ENCODE measurements at places on chromosomes 2 and 18. TPM values are rescaled to one million over a fixed set of nuclear protein-coding genes. Genes with fewer than 3 reads are reported as not detected.

Gene MBD2
- total RNA-seq = 27.7 TPM

DNA sequence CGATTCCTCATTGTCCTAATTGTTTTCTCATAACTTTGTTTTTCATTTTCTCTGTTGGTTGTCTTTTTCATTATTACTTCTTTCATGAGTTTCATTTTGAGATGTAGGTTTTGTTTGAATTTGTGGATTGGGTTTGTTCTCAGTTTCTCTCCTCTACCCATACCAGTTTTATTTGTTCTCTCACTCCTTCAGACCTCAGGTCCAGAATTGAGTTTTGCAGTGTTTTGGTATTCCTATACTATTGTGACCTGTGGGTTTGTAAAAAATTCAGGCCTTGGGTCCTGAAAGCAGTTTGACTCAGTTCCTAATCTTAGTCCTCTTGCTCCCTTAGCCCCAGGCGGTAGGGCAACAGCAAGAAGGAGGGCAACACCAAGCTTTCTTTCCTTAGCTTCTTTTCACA is 28.3 kb upstream of the UBE2E3 start:
- DNase-seq = no peak

Gene VIL1
- total RNA-seq = 0.44 TPM

DNA sequence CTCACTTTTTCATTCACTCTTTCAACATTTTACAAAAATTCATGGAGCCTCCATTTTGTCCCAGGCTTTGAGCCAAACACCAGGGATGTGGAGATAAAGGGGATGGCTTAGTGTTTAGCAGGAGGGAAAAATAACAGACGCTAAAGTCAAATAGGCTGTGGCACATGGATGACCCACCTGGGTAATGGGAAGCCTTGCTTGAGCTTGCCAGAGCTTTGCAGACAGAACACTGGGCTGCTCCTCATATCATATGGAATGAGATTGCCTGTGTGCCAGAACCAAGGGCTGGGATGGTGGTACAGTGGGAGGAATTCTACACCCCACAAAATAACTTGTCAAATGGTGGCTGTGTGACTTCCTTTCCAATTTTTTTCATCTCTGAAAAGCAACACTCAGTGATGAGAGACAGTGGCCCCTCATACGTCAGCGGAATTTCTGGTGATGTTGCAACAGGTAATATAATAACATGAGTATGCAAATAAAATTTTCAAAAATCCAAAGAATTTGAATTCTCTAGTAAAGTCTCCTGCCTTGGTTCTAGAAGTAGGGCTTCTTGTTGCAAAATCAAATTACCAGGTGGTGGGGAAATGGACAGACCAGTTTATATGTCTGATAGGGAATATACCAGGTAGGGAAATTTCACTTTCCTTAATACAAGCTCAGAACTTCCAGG is 252.9 kb downstream of the CLIP4 start:
- DNase-seq = no peak

Gene DSG1
- total RNA-seq = not detected

Gene TMEFF2
- total RNA-seq = 0.10 TPM

Gene CCDC141
- total RNA-seq = 0.67 TPM

DNA sequence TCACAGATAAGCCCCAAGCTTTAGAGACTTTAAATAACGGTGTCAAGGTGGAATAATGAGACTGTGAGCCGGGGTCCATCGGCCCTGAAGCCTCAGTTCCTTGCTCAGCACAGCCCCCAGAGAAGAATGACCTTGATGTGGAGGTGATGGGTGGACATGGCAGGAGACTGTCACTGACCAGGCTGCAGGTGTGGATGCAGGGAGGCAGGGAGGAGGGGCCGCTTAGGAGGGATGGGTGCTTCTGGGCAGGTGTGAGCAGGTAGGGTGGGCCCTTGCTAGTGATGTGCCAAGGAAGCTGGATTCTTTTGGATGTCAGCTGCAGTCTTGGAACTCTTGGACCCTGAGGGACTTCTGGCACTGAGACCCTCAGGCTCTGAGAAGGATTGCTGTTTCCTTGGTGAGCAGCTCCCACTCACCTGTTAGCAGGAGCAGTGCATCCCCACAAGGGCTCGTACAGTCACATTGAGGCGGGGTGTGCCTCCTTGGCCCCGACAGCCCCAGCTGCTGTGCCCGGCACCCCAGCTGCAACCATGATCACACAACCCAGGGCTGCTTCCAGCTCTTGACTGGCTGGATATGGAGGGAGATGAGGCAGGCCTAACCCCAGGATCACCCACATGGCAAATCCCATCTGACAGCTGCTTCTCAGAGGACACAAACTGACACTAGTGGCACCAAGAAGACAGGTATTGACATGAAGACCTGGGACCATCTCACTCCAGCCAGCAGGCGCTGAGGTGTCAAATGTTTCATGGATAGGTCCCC is 209.8 kb upstream of the HDAC4 start:
- no peak for DNase-seq

GRCh38 chr2:23622466-23622865 is 237.5 kb downstream of the KLHL29 start:
- DNase-seq = no peak

- no peak for DNase-seq
Observed at GRCh38 chr2:221347471-221347870, 224.6 kb downstream of the EPHA4 start.

Gene CBLN2
- total RNA-seq = not detected

Gene ZDBF2
- 38.1 TPM for total RNA-seq

DNA sequence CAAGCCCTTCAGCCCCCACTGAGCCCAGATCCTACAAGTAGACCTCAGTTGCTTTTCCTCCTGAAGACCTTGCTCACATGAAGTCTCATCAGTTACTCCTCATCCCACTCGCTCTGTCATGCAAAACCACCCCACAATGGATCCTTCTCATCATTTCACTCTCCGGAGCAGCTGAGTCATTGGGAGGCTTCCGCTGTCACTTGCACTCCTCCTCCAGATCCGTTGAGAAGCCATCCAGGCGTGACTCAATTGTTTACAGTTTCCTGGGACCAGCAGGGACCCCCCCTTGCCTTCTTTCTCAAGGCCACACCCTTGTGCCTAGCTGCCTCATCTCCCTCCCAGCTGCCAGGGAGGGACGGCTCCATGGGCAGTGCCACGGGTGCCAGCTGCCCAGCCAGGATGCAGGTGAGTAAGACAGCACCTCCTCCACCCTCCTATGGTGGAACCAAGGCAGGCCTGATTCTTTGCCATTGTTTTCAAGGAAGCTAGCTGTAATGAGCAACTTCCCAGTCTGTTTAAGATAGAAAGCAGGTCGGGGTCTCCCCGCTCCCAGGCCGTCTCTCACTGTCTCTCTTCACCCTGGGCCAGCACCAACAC is 16.3 kb downstream of the GPR55 start:
- no peak for DNase-seq

GRCh38 chr18:49857708-49858107 is 44.4 kb upstream of the ACAA2 start:
- no peak for DNase-seq

DNA sequence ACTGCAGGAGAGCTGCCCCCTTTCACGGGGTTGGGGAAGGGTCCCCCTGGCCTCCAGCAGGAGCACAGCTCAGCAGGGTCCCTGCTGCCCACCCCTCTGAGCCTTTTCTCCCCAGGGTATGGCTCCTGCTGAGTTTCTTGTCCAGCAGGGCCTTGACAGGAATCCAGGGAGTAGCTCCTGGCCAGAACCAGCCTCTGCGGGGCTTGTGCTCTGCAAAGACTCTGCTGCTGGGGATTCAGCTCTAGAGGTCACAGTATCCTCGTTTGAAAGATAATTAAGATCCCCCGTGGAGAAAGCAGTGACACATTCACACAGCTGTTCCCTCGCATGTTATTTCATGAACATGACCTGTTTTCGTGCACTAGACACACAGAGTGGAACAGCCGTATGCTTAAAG is 21.2 kb downstream of the FOSL2 start:
- no peak for DNase-seq

DNA sequence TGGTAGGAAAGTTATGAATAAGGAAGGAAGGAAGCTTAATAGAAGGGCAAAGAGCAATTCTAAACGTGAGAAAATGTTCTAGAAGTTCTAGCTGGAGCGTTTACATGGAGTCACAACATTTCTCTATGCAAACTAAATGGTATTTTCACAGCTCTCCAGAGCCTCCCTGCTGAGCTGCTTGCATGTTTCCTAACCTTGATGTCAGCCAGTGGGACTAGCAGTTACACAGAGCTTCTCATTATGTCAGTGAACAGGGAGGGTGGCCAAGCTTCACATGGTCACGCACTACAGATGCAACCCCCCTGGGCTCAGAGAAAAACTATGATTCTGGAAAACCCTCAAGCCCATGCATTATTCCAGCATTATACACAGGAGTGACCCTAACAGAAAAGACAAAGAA is 153.4 kb upstream of the CCDC150 start:
- DNase-seq = no peak

DNA sequence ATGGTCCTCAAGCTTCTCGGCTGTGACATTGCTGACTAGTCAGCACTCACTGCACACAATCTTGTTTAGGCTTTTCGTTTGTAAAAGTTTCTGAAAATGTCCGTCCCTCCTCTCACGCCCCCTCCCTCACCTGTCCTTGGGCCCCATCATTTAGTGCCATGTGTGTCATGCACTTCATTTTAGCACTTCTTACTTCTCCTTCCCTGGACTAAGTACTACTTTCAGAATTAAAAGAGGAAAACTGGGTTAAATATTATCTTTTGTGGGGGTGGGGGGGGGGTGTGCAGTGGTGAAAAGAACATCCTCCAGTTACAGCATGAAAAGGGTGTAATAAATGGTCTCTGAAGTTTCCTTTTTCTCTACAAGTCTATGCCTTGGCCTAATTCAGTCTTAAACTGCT is 182.0 kb upstream of the SP5 start:
- DNase-seq = no peak

Gene AOX1
- total RNA-seq = 0.80 TPM

- no peak for DNase-seq
Observed at GRCh38 chr2:71469403-71470398, 16.3 kb downstream of the DYSF start.

GRCh38 chr2:229417176-229417575 is 146.1 kb upstream of the PID1 start:
- no peak for DNase-seq

- no peak for DNase-seq
Observed at GRCh38 chr2:118945881-118946280, 3.9 kb downstream of the MARCO start.

DNA sequence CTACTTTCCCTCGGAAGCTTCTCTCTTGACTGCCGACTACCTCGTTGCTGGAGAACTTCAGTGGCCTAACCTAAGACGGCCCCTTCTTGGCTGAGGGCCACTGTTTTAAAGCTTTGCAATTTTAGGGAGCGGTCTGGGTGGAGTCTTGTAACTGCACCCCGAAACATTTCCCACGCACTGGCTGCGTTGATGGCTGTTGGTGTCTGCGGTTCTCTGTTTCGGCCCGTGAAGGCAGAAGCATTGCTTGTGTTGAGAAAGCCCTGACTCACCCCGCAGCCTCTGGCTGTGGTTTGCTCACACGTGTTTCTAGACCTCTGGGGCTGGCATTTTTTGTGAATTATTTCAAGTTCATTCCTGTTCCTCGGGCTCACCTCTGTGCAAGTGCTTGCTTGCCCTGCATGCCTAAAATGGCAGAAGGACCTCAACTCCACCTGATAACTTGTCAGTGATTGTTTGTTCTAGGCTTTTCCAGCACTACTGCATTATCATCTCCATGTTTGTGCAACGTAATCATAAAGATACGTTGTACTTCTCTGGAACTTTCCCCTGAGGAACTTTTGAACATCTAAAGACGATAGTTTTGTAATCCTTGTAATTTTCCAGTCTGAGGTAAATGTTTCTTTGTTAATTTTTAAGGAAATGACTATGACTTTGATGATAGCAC is 94.2 kb upstream of the DLX2 start:
- no peak for DNase-seq

GRCh38 chr2:15980605-15981098 is 40.3 kb downstream of the MYCN start:
- DNase-seq = no peak

Gene ESCO1
- 19.3 TPM for total RNA-seq

DNA sequence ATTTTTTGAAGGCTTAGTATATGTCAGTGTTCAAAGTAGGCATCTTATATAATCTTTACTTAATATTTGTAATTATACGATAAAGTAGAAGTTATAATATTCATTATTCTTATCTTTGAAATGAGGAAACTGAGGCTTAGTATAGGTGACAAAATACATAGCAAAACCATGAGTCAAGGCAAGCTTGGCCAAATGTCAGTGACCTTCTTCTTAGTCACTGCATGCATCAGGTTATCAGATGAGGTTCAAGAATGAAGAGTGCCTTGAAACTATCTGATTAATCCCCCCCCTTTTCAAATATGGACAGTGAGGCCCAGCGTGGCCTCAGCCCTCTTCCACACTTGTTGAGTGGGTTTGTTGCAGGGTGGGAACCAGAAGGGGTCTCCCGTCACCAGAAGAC is 59.3 kb downstream of the PMAIP1 start:
- DNase-seq = no peak

DNA sequence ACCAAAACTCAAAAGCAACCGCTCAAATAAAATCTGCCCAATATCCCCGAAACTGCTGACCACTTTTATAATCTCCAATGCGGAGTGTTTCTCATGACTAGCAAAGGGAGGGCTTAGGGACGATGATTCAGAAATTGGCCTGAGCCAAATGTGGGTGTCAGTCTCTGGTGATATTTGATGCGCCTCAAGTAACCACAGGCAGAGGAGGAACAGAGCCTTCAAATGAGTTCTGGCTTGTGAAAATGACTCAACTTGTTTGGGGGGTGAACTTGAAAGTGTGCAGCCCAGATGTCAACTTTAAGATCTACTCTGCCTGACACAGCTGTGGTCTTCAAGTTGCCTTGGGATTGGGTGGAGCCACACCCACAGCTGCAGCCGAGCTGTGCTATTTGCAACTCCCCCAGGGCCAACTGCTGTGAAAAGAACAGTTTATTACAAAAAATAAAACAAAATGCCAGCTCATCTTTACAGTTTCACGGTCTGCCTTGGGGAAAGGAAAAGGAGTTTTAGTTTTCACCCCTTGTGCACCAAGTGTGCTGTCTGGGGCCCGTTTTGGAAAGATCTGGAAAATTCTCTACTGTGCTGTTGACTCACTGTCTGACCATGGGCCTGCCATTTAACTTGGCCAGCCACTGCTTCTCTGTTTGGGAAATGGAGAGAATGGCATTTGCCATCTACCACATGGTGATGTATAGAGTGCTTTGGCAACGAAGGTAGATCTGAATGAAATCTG is 222.1 kb downstream of the MTX2 start:
- DNase-seq = no peak

DNA sequence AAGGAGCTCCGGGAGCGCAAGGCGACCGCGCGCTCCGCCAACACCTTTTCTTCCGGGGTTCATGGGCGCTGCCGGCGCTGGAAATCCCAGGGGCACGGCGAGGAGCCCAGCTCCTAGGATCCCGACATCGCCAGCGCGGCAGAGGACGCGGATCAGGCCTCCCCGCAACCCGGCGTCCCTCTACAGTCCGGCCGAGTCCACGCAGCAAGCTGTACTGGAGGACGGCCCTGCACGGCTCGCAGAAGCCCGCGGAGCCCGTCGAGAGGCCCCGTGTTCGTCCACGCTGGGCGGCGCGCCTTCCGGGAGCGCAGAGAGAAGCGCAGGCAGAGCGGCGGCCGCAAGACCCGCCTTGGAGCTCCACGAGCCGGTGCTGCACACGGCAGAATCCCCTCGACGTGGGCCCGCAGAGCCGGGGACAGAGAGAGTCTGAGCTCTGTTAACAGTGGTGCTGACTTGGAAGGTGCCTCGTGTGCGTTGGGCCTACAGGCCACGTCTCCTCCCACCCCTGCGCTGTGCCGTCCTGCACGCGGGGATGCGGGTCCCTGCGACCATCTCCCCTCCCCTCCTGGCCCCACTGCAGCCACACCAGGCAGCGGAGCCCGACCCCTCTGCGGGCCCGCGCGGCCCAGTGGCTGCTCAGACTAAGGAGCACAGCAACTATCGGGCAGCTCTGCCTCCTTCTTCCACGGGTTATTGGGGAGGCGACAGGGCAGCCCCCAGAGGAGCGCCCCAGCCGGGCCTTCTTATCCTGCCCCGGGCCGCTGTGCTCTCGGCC is 28.1 kb upstream of the PTPN2 start:
- no peak for DNase-seq

Gene CYP27A1
- 9.0 TPM for total RNA-seq

All from endothelial cell (in vitro differentiated cells).